ENCODE measurements at places on chromosomes 12 and 14. TPM values are rescaled to one million over a fixed set of nuclear protein-coding genes. Genes with fewer than 3 reads are reported as not detected.

GRCh38 chr14:22887990-22888378 lies 5.0 kb downstream of the REM2 start:
- H3K36me3 ChIP-seq = peaks cover 2% of the 10 kb centered on the region
- no peak overlapping the region for H3K4me3 ChIP-seq
- H3K4me1 ChIP-seq = peaks cover 18% of the 10 kb centered on the region
- DNase-seq = no peak
- no peaks in the 10 kb centered on the region for H3K27me3 ChIP-seq
- no peak overlapping the region for H3K27ac ChIP-seq

GRCh38 chr14:21802441-21802840 lies 128.8 kb upstream of the OR4E1 start:
- DNase-seq = no peak
- H3K4me3 ChIP-seq = no peak overlapping the region
- H3K27ac ChIP-seq = no peak overlapping the region
- H3K4me1 ChIP-seq = no peaks in the 10 kb centered on the region
- H3K36me3 ChIP-seq = no peaks in the 10 kb centered on the region

DNA sequence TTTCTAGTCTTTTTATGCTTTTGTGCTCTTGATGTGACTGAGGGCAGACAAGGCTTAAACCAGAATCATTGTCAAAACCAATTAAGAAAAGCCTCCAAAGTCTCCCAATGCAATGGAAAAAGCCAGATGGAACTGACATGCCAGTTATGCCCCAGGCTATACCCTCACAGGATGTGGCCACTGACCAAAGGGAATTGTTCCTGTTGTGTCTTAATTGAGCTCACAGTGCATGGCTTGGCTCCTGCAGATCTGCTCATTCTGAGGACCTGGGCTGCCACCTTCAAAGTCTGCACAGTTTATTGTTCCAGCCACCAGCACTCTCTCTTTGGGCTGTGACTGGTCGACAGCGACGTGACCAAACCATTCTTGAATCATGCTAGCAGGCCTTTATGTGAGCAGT lies 17.1 kb upstream of the BICD1 start:
- H3K27ac ChIP-seq = no peak overlapping the region
- no peak overlapping the region for H3K4me3 ChIP-seq
- no peaks in the 10 kb centered on the region for H3K36me3 ChIP-seq
- peaks cover 13% of the 10 kb centered on the region for H3K4me1 ChIP-seq
- no peaks in the 10 kb centered on the region for H3K27me3 ChIP-seq
- DNase-seq = no peak

DNA sequence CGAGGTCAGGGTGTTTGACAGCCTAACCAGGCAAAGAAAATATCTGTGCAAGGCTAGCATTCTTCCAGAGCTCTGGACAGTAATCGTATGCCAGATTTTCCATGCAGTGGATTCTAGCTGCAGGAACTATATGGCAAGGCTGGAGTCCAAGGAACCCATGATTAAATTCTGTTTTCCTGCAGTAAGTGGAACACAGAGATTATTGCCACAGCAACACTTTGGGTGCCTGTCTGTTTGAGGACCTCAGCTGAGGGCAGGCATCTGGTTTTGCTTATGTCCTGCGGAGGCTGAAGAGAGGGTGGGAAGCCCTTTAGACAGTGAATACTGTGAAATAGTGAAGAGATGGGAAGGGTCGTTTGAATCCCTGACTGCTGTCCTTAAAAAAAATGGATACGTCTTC lies 104.4 kb downstream of the DAD1 start:
- no peak overlapping the region for H3K4me3 ChIP-seq
- no peaks in the 10 kb centered on the region for H3K36me3 ChIP-seq
- peak overlapping the region; percentile 94 for H3K27ac ChIP-seq
- H3K27me3 ChIP-seq = no peaks in the 10 kb centered on the region

DNA sequence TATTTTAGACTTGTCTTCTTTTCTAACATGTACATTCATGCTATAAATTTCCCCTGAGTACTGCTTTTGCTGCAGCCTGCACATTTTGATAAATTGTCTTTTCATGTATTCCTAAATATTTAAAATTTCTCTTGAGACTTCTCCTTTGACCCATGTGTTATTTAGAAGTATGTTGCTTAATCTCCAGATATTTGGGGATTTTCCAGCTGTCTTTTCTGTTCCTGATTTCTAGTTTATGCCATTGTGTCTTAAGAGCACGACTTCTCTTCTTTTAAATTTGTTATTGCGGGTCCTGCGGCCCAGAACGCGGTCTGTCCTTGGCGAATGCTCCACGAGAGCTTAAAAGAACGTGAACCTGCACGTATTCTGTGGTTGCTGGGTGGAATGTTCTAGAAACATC lies 136.4 kb downstream of the KIF26A start:
- no peak for DNase-seq
- H3K4me3 ChIP-seq = no peak overlapping the region
- no peaks in the 10 kb centered on the region for H3K4me1 ChIP-seq
- no peaks in the 10 kb centered on the region for H3K36me3 ChIP-seq

DNA sequence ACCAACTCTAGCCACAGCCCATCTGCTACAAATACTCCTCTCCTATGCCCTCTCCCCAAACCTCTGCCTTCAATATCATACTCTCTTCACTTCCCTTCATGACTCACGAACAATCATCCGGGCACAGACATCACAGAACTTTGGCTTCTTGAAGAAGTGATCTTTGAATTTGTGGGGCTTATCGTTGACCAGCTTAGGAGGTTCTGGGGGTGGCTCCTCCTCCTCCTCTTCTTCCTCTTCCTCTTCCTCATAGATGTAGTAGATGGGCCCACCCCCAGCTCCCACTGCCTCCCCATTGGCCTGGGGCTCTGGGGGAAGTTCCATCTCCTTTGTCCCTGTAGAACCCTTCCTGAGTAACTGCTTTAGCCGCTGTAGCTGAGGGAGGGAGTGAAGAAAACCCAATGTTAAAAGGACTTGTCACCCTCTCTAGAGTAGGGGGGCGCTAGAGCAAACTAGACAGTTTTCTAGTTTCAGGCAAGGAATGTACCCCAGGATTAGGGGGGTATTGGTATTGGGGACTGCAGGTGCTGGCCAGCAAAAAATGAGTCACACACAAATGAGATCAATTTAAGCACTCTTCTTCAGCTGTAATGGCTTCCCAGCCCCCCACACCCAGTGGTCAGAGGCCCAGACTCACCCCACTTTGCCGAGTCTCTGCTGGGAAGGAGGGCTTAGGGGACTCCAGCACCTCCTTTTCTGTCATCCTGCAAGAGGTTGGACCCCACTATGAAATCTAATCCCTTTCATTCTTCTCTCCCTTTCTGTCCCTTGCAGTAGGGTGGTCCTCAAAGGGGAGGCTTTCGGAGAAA lies 1.8 kb downstream of the STAC3 start:
- no peaks in the 10 kb centered on the region for H3K27me3 ChIP-seq
- H3K4me3 ChIP-seq = no peak overlapping the region
- peak overlapping the region; percentile 34 for H3K27ac ChIP-seq
- peaks cover 11% of the 10 kb centered on the region for H3K36me3 ChIP-seq
- DNase-seq = no peak
- H3K4me1 ChIP-seq = peaks cover 28% of the 10 kb centered on the region

DNA sequence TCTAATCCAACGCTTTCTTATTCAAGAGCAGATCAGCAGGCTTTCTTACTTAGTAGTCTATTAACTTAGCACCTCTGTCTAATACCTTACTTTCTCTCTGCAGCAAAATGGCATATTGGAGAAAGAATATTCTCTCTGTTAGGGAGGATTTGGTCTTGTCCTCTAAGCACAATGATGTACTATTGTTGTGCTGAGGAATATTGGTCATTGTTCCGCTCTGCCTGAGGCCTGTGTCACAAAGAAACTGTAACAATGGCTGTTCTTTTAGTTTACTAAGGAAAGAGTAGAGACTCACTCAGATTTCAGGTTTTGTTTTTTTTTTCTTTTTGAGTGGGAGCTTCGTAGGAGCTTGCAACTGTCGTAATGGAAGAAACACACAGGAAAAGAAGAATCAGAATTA lies 1358.8 kb downstream of the LRFN5 start:
- no peak for DNase-seq
- H3K4me1 ChIP-seq = no peaks in the 10 kb centered on the region
- H3K4me3 ChIP-seq = no peak overlapping the region
- H3K27me3 ChIP-seq = no peaks in the 10 kb centered on the region
- no peaks in the 10 kb centered on the region for H3K36me3 ChIP-seq

- no peaks in the 10 kb centered on the region for H3K4me1 ChIP-seq
- H3K27ac ChIP-seq = no peak overlapping the region
- no peaks in the 10 kb centered on the region for H3K36me3 ChIP-seq
- no peak for DNase-seq
- no peak overlapping the region for H3K4me3 ChIP-seq
Measured at GRCh38 chr14:105622329-105622955, 96.1 kb downstream of the TMEM121 start.

The KRT79 gene
- 0.31 TPM for total RNA-seq

The SCNN1A gene
- total RNA-seq = 1.9 TPM

DNA sequence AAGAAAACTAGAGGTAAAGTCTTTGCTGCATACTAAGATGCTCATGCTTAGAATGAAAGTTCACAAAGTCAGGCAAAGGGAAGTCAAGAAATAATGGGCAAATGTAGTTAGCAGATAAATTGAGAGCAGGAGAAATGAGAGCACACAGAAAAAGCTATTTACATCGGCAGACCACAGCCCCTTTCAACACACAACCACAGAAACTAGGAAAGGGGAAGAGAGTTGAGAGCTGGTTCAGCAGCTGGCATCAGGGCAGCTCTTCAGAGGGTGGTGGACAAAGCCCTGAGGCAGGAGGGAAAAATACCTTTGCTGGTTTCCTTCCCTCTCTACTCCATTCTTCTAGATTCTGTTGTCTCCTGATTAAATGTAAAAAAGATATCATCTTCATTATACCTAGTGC lies 95.4 kb upstream of the ANO4 start:
- no peak overlapping the region for H3K4me3 ChIP-seq
- H3K27ac ChIP-seq = no peak overlapping the region
- H3K4me1 ChIP-seq = no peaks in the 10 kb centered on the region
- no peak for DNase-seq
- H3K36me3 ChIP-seq = no peaks in the 10 kb centered on the region
- peaks cover 2% of the 10 kb centered on the region for H3K27me3 ChIP-seq

GRCh38 chr12:63844391-63845341 lies at the start of gene SRGAP1:
Gene SRGAP1, plus strand, starts transcription at chr12:63844700. Its CDS starts 117 bp downstream, at chr12:63844817.
- H3K27me3 ChIP-seq = no peaks in the 10 kb centered on the region
- H3K36me3 ChIP-seq = peaks cover 2% of the 10 kb centered on the region
- peak within 1 kb of the TSS; percentile 96 for H3K27ac ChIP-seq
- peaks cover 37% of the 10 kb centered on the region for H3K4me1 ChIP-seq

The SERPINA1 gene
- not detected for total RNA-seq

The TCHP gene
- total RNA-seq = 12.6 TPM

The MYF6 gene
- total RNA-seq = not detected

The RNASE3 gene
- not detected for total RNA-seq

- H3K4me3 ChIP-seq = no peak overlapping the region
- H3K4me1 ChIP-seq = peaks cover 38% of the 10 kb centered on the region
- H3K27ac ChIP-seq = no peak overlapping the region
- H3K27me3 ChIP-seq = no peaks in the 10 kb centered on the region
- no peaks in the 10 kb centered on the region for H3K36me3 ChIP-seq
Measured at GRCh38 chr12:90303771-90304170, 595.1 kb upstream of the ATP2B1 start.

DNA sequence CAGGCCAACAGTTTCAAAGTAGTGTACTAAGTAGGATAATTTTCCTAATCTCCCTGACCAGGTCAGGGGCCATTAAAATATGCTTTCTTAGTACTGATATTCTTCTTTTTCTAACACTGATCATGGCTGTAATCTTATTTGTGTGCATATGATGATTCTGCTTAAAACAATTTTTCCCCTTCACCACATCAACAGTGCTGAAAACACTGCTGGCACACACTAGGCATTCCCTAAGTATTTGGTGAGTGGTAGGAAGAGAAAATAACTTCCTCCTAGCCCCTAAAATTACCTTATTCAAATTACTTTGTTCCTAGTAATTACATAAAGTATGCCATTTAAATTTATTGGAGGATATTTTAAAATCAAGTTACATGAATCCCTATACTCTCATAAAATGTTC lies 49.9 kb upstream of the BBS10 start:
- no peak for DNase-seq
- peaks cover 12% of the 10 kb centered on the region for H3K36me3 ChIP-seq

DNA sequence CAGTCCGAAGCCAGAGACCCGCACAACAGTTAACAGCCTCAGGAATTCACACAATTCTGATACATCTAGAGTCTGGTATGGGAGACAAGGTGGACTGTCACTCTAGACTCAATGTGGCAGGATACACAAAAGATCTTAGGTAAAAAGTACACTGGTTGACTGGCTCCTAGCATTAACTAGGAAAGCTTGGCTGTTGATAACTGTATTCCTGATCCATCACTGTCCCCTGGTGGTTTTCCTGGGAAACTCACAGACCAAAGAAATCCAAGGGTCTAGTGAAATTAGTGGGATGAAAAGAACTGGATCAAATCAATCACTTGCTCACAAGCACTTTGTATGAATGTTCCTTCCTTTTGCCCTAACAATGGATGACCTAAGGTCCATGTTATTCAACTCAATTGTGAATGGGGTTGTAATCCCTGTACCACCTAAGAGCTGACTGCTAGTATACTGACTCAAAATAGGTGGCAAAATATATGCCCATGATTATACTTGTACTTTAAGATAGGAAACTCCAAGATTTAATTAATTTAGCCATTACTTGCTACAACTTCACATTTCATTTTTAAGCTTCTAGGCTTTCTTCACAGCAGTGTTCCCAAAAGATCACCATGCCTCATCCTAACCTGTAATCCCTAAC lies 14.0 kb downstream of the NPC2 start:
- H3K36me3 ChIP-seq = peaks cover 38% of the 10 kb centered on the region
- DNase-seq = no peak
- H3K27me3 ChIP-seq = no peaks in the 10 kb centered on the region

- H3K4me1 ChIP-seq = peaks cover 45% of the 10 kb centered on the region
- no peaks in the 10 kb centered on the region for H3K27me3 ChIP-seq
- H3K27ac ChIP-seq = no peak overlapping the region
- no peak overlapping the region for H3K4me3 ChIP-seq
- peaks cover 30% of the 10 kb centered on the region for H3K36me3 ChIP-seq
Measured at GRCh38 chr12:54279227-54279631, 693 bp downstream of the CBX5 start.

The LRRIQ1 gene
- total RNA-seq = not detected

DNA sequence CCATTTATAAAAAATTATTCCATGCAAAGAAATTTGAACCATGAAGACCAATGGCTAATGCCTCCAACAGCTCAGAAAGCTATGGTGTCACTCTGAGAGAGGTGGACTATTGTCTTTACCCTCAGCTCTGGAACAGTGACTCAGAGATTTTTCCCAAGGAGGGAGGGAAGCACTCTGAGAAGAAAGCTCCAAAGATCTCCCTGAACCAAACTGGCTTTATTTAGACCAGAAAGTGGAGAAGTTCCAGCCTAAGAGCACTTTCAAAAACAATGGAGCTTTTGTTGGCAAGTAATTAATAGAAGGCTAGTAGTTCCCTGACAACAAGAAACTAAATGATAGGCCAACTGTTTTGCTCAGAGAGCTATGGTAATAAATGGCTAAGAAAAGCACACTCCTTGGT lies 599.9 kb upstream of the MDGA2 start:
- H3K4me1 ChIP-seq = no peaks in the 10 kb centered on the region
- H3K27ac ChIP-seq = no peak overlapping the region
- H3K27me3 ChIP-seq = no peaks in the 10 kb centered on the region

DNA sequence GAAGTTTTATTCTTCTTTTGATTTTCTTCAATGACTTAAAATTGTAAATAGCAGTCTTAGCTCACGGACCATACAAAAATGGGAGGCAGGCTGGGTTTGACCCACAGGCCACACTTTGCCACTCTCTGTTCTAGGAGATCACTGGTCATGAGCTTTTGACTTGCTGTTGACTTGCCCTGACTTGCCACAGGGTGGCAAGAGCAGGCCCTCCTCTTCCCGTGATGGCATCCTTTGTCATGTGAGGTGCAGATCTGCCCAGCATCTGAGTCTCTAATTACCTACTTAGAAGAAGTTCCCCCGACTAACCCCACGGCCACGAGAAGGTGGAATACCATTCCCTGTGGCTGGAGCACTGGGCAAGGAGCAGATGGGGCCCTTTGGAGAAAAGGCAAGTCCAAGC lies 81.0 kb upstream of the SCAF11 start:
- H3K27ac ChIP-seq = no peak overlapping the region
- H3K27me3 ChIP-seq = peaks cover 5% of the 10 kb centered on the region
- H3K4me1 ChIP-seq = peaks cover 9% of the 10 kb centered on the region
- DNase-seq = no peak
